ENCODE measurements at places on chromosomes 2 and 18. TPM values are rescaled to one million over a fixed set of nuclear protein-coding genes. Genes with fewer than 3 reads are reported as not detected.

The IL1R2 gene
- 5.2 TPM for polyA plus RNA-seq

The NCOA1 gene
- 21.9 TPM for polyA plus RNA-seq

- no peak overlapping the region for H3K4me3 ChIP-seq
- H3K4me1 ChIP-seq = no peaks in the 10 kb centered on the region
- no peaks in the 10 kb centered on the region for H3K27me3 ChIP-seq
Observed at GRCh38 chr2:10269711-10270610, 32.7 kb upstream of the HPCAL1 start.

- no peaks in the 10 kb centered on the region for H3K4me1 ChIP-seq
- H3K36me3 ChIP-seq = no peaks in the 10 kb centered on the region
- H3K27me3 ChIP-seq = no peaks in the 10 kb centered on the region
- no peak overlapping the region for H3K27ac ChIP-seq
- no peak for DNase-seq
- no peak overlapping the region for H3K4me3 ChIP-seq
Observed at GRCh38 chr18:69890558-69890957, 57.1 kb downstream of the CD226 start.

The FEV gene
- 19.5 TPM for polyA plus RNA-seq

DNA sequence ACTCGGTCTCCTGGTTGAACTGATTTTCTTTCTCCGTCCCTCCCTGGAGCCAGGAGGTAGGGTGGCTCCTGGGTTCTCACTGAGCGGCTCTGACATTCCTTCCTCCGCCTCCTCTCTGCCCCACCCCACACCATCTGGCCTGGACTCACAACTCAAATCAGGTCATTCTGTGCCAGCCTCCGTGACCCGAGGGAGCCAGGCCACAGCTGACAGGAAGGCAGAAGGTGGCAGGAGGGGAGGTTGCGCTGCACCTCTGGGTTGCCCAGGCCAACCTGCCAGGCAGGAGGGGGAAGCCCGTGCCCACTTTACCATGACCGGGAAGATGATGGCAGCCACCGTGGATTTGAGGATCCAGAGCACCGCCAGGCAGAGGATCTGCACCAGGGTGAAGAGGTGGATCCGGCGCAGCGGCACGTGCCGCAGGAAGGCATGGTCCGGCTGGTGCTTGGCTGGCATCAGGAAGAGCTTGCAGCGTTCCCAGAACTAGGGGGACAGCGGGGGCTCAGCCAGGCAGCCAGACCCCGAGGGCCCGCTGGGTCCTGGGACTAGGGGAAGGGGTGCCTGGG lies 28.3 kb downstream of the MTHFD2 start:
- no peak overlapping the region for H3K4me3 ChIP-seq
- no peaks in the 10 kb centered on the region for H3K27me3 ChIP-seq
- DNase-seq = peak; percentile 30
- no peaks in the 10 kb centered on the region for H3K4me1 ChIP-seq
- H3K27ac ChIP-seq = no peak overlapping the region
- H3K36me3 ChIP-seq = no peaks in the 10 kb centered on the region

The LRP2 gene
- polyA plus RNA-seq = not detected

- DNase-seq = no peak
- no peaks in the 10 kb centered on the region for H3K4me1 ChIP-seq
- no peaks in the 10 kb centered on the region for H3K36me3 ChIP-seq
- no peak overlapping the region for H3K4me3 ChIP-seq
Observed at GRCh38 chr18:1094409-1094808, 189.7 kb downstream of the ADCYAP1 start.

DNA sequence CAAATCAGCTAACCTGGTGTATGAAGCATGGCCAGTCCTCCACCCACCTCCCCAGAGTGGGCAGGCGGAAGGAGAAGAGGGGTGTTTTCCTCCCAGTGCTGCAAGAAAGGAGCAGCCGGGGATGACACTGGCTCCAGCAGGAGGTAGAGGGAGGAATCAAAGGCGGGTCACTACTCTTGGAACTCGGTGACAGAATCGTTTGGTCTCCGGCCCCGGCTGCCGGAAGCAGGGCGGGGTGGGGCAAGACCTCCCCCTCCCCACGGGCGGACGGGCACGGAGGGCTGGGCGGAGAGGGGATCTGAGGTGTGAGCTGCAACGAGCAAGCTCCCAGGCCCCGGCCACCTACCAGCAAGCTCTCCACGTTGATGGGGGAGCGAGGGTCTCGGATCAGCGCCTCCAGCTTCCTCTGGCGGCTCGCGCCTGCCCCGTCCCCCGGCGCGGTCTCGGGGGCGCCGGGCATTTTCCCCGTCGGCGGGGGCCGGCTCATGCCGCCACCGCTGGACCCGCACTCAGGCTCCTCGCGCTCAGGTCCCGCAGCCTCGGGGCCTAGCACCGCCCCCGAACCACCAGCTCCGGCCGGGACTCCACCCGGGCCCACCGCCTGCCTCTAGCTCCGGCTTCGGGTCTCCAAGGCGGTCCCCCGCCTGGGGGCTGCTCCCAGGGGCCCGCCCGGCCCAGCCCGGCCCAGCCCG lies 640 bp downstream of the ROCK2 start:
- peaks cover 5% of the 10 kb centered on the region for H3K4me1 ChIP-seq
- H3K4me3 ChIP-seq = peak overlapping the region; percentile 96

The BMPR2 gene
- 2.2 TPM for polyA plus RNA-seq

The APCDD1 gene
- 0.67 TPM for polyA plus RNA-seq

- no peak overlapping the region for H3K27ac ChIP-seq
- no peak for DNase-seq
- no peaks in the 10 kb centered on the region for H3K27me3 ChIP-seq
- peaks cover 3% of the 10 kb centered on the region for H3K4me1 ChIP-seq
- peaks cover 16% of the 10 kb centered on the region for H3K36me3 ChIP-seq
Observed at GRCh38 chr2:36587556-36587955, 10.4 kb downstream of the FEZ2 start.

DNA sequence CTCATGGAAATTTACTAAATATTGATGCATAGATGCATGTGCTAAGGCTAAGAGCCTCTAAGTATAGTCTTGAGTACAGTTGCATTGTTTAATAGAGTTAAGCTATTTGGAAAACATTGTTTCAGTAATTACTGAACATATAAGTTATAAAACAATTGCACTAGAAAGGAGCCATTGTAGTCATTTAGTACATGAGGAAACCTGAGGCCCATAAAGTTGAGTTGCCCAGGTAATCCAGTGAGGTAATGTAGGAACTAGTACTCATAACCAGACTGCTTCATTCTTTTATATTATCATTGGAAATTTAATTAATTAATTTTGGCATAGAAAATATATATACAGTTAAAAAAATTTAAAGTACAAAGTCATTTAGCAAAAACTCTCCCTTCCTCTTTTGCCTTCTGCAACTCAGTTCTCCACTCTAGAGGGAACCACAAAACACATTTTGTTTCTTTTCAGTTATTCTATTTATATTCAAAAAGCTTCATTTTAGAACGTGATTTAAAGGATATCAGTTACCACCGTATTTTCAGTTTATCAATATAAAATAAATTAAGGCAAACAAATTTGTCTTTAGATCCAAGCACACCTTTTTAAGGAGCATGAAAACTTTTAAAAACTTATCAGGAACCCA lies 27.8 kb upstream of the TBR1 start:
- peaks cover 9% of the 10 kb centered on the region for H3K36me3 ChIP-seq
- DNase-seq = no peak
- H3K27ac ChIP-seq = no peak overlapping the region
- no peaks in the 10 kb centered on the region for H3K4me1 ChIP-seq
- no peaks in the 10 kb centered on the region for H3K27me3 ChIP-seq

The FABP1 gene
- polyA plus RNA-seq = 3,082 TPM

The MC4R gene
- polyA plus RNA-seq = not detected

DNA sequence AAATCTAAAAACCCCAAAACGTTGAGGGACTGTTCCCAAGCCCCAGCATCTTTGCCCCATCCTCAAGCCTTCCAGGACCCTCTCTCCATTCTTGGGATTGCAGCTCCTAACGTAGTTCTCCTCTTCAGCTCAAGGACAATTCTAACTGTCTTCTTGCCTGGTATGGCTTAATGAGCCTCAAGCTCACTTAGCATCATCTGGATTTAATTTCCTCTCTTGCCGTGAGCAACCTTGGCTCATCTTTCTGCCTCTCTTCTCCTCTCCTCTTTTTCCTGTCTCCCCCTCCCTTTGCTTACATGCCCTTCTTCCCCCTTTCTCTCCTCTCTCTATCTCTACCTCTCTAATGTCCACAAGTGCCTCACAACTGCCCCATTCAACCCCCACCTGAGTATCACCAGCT lies 44.2 kb downstream of the TACR1 start:
- H3K36me3 ChIP-seq = no peaks in the 10 kb centered on the region
- no peak for DNase-seq

The NT5DC4 gene
- not detected for polyA plus RNA-seq

GRCh38 chr2:200104015-200104414 lies 148.6 kb downstream of the MAIP1 start:
- H3K36me3 ChIP-seq = no peaks in the 10 kb centered on the region
- no peaks in the 10 kb centered on the region for H3K4me1 ChIP-seq
- DNase-seq = no peak

DNA sequence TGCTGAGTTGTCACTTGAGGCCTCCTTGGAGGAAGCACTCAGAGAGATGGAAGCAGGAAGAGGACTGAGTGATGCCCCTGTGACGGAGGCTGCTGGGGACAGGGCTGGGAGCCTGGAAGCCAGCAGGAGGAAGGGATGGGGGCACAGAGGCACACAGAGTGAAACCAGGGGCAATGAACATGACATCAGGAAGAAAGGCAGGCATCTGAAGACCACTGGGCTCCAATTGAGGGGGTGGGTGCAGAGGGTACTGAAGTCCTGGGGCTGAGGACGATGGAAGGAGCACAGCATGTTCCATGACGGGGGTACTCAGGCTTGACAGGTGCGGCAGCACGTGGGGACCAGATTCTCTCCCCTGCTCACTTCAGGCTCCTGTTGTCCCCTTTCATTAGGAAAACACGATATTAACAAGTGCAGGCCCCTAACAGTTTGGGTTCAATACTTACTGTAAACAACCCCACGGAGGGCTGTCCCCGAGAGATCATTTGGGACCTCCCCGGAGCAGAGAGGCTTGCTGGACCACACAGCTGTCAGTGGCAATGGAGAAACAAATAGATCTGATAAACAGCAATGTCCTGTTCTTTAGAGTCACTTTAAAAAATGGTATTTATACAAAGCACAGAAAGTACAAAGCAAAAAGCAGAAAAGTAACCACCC lies 8.7 kb downstream of the INPP5D start:
- no peak overlapping the region for H3K27ac ChIP-seq
- no peaks in the 10 kb centered on the region for H3K27me3 ChIP-seq
- no peak for DNase-seq
- no peak overlapping the region for H3K4me3 ChIP-seq

GRCh38 chr2:130375291-130376266 lies 19.7 kb downstream of the PTPN18 start:
- H3K4me1 ChIP-seq = peaks cover 10% of the 10 kb centered on the region
- H3K27ac ChIP-seq = no peak overlapping the region
- H3K4me3 ChIP-seq = no peak overlapping the region
- H3K27me3 ChIP-seq = no peaks in the 10 kb centered on the region

DNA sequence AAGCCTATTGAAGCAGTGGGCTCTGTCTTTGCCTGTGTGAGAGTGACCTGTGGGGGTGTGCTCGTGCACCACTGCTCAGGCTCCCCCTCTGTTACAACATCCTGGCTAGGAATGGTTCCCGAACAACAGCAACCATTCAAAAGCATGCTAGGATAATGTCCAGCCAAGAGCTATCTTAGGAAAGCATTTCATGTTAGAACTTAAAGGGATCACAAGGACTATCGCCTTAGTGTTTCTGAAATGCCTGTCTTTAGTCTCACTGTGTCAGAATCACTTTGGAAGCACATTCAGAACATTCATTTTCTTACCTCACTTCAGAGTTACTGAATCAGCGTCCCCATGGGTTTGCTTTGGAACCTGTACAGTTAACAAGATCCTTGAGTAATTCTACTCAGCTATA lies 134.9 kb upstream of the DSEL start:
- no peak overlapping the region for H3K4me3 ChIP-seq
- DNase-seq = no peak
- no peaks in the 10 kb centered on the region for H3K36me3 ChIP-seq
- no peak overlapping the region for H3K27ac ChIP-seq
- no peaks in the 10 kb centered on the region for H3K27me3 ChIP-seq

DNA sequence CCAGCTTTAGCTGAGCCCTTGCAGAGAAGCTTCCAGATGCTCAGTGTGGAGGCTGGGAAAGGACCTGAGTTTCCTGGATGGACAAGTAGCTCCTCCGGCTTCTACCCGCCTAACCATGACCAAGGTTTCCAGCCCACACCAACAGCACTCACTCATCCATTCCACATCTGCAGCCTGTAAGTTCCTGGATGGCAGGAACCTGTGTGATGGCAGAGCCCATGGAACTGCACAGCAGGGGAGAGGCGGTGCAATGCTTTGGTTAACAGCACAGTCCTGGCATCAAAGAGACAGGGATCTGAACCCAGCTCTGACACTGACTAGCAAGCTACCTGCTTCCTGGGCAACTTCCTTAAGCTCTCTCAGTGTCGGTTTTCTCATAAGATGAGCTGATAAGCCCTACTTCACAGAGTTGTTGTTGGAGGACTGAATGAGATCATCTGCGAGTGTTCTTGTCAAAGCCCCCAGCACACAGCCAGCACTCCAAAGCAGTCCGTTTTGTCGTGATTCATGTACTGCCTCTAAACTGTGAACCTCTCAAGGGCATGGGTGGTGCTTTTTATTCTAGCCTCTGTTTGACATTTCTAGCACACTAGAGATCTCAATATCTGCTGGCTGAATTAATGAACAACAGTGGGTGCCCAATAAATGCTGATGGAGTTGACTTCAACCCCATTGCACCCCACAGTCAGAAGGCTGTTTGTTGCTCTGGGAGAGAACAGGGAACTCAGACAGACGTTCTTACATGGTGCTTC lies 41.6 kb upstream of the OTOF start:
- DNase-seq = no peak
- H3K4me1 ChIP-seq = no peaks in the 10 kb centered on the region
- H3K27ac ChIP-seq = no peak overlapping the region
- no peaks in the 10 kb centered on the region for H3K36me3 ChIP-seq
- no peak overlapping the region for H3K4me3 ChIP-seq

DNA sequence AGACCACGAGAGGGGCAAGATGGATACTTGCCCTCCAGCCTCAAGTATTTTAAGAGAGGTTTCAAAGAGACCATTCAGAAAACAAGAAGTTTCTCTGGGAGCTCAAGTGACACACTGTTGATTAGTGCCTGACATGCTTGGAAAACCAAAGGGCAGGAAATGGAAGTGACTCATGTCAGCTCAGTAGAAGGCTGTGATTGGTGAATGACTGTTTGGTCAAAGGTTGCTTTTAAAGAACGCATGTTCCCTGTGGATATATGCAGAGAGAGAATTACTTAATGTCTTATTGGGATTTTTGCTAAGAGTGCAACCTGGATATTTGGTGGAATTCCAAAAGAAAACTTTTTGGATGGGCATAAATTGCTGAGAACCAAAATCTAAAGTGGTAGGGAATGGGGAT lies 549.9 kb downstream of the XIRP2 start:
- peak; percentile 14 for DNase-seq
- no peak overlapping the region for H3K27ac ChIP-seq
- H3K27me3 ChIP-seq = no peaks in the 10 kb centered on the region
- H3K36me3 ChIP-seq = no peaks in the 10 kb centered on the region
- H3K4me3 ChIP-seq = no peak overlapping the region

- no peak for DNase-seq
- H3K4me1 ChIP-seq = no peaks in the 10 kb centered on the region
- H3K4me3 ChIP-seq = no peak overlapping the region
Observed at GRCh38 chr18:52764316-52764715, 424.3 kb downstream of the DCC start.

The AGXT gene
- polyA plus RNA-seq = 1.8 TPM

The VAMP8 gene
- 183 TPM for polyA plus RNA-seq

All from small intestine (tissue), 16 donors.